ENCODE measurements at places on chromosomes 2 and 18.

GRCh38 chr18:69974365-69974764 is 26.7 kb upstream of the CD226 start:
- no peak for DNase-seq

DNA sequence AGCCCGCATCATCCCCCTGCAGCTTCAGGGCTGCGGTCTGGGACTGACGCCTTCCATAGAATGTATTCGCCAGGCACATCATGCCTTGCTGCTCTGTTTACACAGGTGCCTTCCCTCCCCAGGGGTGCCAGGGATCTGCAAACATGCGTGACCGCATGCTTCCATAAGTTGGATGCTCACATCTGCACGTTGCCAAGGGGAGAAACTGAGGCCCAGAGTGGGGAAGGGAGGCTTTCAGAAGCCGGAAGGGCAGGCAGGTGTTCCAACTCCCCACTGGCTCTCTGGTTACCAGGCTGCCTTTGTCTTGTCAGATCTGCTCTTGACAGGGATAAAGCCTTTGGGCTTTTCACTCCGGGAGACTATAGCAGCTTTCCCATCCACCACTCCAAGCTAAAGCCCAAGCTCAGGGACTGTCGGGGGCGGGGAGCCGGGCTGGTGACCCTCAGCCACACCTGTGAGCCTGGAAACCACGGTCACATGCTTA is 125.8 kb upstream of the TNP1 start:
- DNase-seq, result peak; percentile 9

DNA sequence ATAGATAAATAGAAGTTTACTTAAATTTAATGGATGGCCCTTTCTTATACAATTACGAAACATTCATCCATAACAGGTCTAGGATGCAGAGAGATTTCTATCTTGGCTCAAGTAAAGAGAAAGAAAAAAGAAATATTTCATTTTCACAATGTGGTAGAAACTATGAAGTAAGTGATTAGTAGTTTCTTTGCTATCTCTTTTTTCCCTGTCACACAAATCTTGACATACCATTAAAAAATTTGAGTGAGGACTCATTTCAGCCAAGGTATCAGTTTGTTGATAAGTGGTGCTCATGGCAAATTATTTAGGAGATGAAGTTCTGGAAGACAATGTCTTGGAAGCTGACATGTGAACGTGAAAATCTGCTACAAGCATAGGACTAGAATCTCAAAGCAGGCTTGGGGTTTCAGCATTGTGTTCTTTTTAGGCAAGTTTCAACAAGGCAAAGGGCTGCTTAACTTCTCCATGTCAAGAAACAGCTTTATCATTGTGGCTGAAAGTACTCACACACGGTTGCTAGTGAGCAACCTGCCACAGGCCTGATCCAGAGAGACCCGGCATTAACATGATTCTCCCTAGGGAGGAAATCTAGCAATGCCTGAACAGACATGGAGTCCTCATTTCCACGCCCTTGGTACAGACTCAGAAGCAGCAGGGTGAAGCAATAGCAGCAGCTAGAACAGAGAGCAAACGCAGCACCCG is 414.6 kb downstream of the DLGAP1 start:
- DNase-seq, result no peak

GRCh38 chr18:79659733-79660132 is 19.9 kb upstream of the CTDP1 start:
- DNase-seq, result no peak

- DNase-seq, result no peak
Observed at GRCh38 chr2:127108090-127108523, 1.2 kb upstream of the BIN1 start.

- DNase-seq, result no peak
Observed at GRCh38 chr2:147223119-147223518, 621.7 kb upstream of the ACVR2A start.

- DNase-seq, result no peak
Observed at GRCh38 chr18:31946305-31947046, 3.5 kb upstream of the TRAPPC8 start.

Data from neuronal stem cell (in vitro differentiated cells).